ENCODE measurements at places on chromosomes 3 and 15. TPM values are rescaled to one million over a fixed set of nuclear protein-coding genes. Genes with fewer than 3 reads are reported as not detected.

Gene MYRIP
- not detected for polyA plus RNA-seq

Gene SOX2
- 2.1 TPM for polyA plus RNA-seq

GRCh38 chr3:9627901-9628633 is 21.2 kb upstream of the MTMR14 start:
- DNase-seq = no peak

GRCh38 chr15:91872356-91873137 is 19.0 kb downstream of the SLCO3A1 start:
- DNase-seq = no peak

All from A549 (cell line).